ENCODE measurements at places on chromosomes 4 and X.

- peak; percentile 52 for DNase-seq
Measured at GRCh38 chr4:48141048-48141447, 7.0 kb upstream of the TXK start.

DNA sequence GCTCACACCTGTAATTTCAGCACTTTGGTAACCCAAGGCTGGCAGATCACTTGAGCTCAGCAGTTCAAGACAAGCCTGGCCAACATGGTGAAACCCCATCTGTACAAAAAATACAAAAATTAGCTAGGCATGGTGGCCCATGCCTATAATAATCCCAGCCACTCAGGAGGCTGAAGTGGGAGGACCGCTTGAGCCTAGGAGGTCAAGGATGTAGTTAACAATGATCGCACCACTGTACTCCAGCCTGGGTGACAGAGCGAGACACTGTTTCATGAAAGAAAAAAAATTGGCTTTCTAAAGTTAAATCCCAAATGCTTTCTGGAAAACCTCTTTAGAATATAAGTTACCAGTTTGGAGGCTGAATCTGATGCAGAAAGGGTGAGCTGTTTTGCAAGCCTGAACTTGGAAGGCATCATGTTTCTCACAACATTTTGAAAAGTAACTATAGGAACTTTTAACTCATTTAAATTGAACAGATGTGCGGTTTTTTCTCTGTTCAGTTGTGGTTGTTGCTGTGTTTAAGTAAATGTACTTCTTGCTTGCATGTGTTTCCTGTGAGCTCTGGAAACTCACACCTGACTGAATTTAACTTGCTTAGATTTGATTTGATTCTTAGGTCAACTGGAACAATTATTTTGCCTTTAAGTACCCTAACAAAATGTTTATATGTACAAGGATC is 39.8 kb upstream of the TMEM131L start:
- no peak for DNase-seq

DNA sequence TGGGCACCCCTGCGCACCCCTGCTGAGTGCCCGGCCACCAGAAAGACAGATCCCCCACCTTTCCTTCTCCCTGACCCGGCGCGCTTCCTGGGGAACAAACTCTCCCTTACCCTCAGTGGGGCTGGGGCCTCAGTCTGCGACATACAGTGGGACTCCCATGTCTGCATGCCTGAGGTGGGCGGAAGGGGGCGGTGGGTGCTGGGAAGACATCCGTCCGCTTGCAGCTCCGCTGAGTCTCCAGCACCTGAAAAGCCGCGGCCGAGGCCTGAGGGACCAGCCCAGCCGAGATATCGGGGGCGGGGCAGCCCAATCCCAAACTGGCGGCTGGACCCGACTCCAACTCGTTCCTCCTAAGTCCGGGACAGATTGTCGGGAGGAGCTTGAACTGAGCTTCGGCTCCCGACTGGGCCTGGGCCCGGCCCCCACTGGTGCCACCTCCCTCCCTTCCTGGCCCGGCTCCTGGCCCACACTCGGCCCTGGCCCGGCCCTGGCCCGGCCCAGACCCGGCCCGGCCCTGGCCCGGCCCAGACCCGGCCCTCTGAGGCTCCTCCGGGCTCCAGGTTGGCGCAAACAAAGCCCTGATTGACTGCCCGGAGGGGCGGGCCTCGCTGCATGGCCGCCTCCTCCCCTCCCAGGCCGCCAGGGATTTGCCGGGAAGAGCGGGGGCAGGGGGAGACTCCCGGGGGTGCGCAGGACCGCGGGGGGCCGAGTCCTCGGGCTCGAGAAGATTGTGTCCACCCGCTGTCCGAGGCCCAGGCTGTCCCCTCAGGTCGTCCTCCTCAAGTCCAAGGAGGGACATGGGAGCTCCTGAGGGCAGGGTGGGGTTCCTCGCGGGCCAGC is 877 bp upstream of the SLC16A2 start:
- peak; percentile 27 for DNase-seq

DNA sequence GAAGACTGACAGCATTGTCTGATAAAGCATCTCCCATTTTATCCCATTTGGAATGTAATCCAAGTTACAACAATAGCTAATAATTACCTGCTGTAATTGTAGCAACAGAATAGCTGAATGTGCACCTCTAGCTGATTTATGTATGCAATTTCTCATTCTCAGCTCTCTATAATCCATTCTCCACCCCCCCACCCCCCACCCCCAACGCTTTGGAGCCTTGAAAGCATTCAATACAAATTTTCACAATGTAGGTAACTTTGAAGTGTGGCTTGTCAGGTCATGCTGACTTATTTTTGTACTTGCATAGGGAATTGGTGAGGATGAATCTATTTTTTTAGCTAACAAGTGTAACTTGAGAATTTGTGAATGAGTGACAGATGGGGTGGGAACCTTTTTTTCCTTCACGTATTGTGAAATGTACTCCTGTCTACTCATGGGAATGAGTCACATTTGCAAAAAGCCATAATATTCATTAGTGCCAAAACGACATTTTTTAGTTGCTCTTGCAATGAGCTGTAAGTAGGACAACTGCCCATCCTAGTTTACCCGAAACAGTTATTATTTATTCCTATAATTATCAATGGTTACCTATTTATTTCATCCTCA is 159.3 kb downstream of the PALLD start:
- DNase-seq, result peak; percentile 91

DNA sequence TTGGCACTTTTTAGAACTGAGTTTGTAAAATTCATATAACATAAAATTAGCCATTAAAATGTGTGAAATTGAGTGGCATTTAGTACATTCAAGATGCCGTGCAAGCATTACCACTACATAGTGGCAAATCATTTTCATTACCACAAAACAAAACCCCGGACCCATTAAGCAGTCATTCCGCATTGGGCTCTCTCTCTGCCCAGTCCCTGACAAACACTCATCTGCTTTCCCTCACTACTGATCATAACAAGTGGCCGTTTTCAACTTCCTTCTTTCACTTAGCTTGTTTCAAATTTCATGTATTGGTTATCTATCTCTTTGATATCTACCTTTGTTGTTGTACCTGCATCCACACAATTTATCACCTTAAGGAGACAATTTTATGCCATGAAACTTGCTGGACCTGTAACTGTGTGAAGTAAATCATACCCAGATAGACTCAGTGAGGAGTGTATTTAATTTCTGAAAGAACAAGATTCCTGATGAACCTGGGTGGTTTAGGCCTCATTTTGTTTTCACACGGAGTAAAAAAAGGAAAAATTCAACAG is 202.1 kb downstream of the OR13H1 start:
- no peak for DNase-seq

GRCh38 chrX:154348114-154348531 is 26.3 kb downstream of the FLNA start:
- peak; percentile 31 for DNase-seq

GRCh38 chr4:90357117-90357710 is 230.0 kb downstream of the CCSER1 start:
- DNase-seq, result peak; percentile 78

DNA sequence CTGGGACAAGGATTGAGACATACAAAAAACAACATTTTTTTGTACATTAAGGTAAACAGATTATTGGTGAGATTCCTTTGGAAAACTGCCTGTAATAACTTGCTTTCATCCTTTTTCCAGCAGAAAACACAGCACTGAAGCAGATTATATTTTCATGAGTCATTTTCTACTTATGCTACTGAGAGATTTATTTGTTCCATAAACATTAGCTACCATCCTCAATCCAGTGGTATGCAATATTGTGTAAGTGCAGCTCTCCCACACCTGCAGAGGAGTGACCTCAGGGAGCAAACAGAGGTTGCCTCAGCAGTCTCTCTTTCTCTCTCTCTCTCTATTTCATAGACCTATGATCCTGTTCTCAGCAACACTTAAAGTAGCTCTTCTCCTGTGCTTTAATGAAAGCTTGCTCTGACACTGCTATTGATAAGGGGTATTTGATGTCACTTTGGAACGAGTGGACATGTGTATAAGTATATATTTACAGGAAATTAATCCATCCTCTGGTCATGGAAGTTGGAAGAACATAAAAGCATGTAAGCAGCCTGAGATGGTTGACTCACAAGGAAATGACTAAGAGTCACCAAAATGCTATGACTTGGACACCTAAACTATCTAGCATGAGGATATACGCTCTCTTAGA is 163.7 kb upstream of the SPANXC start:
- peak; percentile 91 for DNase-seq

- DNase-seq, result no peak
Measured at GRCh38 chr4:55876387-55876786, 22.9 kb downstream of the EXOC1 start.

GRCh38 chr4:173252024-173252935 is 81.9 kb downstream of the HMGB2 start:
- DNase-seq, result peak; percentile 96

- DNase-seq, result no peak
Measured at GRCh38 chr4:42428036-42428435, 30.7 kb downstream of the SHISA3 start.

DNA sequence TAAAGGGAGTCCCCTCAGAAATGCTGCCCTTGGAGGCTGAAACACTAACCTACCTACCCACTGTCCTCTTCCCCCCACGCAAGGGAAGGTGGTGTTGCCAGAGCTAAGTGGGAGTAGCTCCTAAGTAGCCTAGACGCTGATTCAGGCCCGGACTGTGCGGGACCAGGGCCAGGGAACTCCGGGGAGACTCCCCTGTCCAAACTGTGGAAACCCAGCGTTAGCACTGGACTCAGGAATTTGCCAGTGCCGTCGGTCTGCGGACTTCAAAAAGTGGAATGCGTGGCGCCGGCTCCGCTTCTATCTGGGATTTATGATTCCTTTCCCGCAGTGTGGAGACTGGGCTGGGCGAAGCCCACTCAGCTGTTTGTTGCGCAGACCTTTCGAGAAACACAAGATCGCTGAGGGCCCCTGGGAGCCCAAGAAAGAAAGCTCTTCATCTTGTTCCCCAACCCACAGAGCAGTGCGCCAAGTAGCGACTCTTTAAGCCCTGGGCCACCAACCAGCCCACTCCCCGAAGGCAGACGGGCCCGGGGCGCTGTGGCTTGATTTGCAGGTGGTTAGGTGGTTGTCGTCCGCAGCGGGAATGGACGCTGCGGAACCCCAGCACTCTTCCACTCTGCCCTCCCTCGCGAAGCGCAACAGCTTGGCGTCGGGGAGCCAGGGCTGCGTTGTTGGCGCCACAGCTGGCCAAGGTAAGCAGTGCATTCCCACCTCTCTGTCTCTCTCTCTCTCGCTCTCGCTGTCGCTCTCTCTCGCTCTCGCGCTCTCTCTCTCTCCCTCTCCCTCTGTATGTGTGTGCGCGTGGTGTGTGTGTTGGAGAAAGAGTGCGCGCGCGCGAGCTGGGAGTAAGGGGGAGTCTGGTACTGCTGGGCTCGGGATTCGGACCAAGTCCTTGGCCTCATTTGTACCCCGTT is 2.0 kb downstream of the TMEM255A start:
- DNase-seq, result peak; percentile 75

- DNase-seq, result no peak
Measured at GRCh38 chrX:132967049-132967448, 8.6 kb upstream of the HS6ST2 start.

- DNase-seq, result no peak
Measured at GRCh38 chr4:184451726-184452125, 22.6 kb downstream of the IRF2 start.

GRCh38 chrX:24448762-24449250 is 16.3 kb upstream of the PDK3 start:
- no peak for DNase-seq

DNA sequence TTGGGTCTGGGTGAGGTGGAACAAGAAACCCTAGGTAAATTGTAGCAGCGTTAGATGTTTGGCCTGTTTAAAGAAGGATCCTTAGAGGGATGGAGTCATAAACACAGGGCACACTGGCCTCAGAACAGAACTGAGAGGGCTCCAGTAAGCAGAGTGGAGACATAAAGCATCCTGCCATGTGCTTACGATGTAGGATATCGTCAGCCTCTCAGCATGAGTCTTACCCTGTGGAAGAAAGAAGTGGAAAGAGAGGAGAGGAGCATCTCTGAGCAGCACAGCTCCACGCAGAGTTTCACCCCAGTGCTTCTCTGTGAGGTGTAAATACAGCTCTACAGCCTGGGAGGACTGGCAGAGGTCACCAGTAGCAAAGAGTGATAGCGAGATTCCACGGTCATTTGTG is 27.8 kb upstream of the SORBS2 start:
- DNase-seq, result peak; percentile 43

DNA sequence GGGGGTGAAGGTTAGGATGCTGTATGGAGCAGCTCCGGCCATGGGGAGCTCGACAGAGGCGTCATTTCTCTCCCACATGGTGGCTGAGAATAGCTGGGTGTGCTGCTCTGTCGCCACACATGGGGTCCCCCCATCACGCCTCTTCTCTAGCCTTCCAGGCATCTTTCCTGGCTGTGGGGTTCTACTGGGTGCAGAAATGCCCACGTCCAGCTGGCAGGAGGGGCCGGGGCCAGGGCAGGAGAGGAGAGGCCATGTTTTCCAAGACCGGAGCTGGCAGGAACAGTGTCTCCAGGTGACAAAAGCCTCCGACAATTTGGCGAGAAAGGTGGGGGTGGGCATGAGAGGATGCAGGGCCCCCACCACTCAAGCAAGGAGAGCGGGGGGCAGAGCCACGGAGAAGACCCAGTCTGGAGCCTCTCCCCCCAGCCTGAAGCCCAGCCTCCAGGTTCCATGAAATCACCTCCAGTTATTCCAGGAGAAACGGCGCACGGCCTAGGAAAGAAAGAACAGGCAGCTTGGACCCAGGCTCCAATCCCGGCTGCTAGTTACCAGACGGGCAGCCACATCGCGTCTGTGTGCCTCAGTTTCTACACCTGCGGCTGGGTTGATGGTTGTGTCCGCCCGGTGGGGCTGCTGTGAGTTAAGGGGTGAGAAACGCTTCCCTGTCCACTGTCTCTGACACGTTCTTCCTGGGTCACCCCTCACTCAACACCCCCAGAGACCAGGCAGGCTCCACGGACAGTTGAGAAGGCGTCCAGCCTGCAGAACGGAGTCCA is 27.4 kb upstream of the SPON2 start:
- DNase-seq, result no peak

GRCh38 chr4:154029171-154029570 is 240.3 kb upstream of the SFRP2 start:
- no peak for DNase-seq

DNA sequence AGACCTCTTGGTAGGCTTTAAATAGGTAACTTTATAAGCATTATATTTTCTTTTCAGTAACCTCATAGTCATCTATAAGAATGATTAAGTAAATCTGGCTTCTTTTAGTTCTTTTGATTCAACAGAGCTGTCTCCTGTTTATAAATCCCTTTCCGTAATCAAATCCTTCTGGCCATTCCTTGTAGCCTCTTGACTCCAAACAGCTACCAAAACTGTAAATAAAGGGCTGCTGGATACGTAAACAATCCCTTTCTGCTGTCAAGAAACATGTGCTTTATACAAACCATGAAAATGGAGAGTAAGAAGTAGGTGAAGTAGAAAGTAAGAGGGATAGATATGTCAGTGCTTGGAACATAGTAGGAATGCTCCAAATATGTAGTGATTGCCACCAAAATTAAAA is 183.2 kb upstream of the CASK start:
- no peak for DNase-seq

DNA sequence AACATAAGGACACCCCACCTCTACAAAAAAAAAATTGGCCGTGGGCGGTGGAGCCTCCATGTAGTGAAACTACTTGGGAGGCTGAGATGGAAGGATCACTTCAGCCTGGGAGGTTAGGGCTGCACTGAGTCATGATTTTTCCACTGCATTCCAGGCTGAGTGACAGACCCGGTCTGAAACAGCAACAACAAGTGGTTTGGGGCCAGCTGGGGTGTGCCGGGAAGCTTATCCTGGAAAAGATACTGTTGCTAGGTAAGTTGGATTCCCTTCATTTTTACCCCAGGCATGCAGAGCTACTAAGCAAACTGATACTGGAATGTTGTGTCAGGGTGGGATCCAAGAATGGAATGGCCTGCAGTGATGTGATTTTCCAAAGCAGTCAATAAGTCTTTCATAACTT is 57.0 kb downstream of the XAGE2 start:
- DNase-seq, result peak; percentile 58

Data from amniotic epithelial cell (primary cell).